Aorta (tissue), 5 donors: ENCODE measurements at places on chromosomes 1 and 21. TPM values are rescaled to one million over a fixed set of nuclear protein-coding genes. Genes with fewer than 3 reads are reported as not detected.

The ENAH gene
- total RNA-seq: 415 TPM

The CYP4A11 gene
- 0.16 TPM for total RNA-seq

The KCNJ15 gene
- total RNA-seq: 2.7 TPM

DNA sequence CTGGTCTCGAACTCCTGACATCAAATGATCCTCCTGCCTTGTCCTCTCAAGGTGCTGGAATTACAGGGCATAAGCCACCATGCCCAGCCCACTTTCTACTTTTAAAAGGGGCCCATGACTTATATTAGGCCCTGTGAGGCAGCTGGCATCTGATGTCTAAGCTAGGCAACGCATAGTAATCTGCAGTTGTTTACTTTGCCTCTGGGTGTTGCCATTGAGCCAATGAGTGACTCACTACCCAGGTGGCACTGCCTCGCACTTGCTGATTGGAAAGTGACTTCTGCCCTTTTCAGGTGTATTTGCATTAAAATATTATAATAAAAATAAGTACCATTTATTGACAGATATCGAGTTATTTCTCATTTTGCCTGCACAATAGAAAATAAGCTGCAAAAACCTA lies 84.9 kb downstream of the KIF14 start:
- DNase-seq: no peak

GRCh38 chr1:114690148-114690547 lies 5.2 kb downstream of the AMPD1 start:
- no peak for DNase-seq

- DNase-seq: no peak
Measured at GRCh38 chr1:99548943-99549605, 96.8 kb upstream of the PALMD start.

- no peak for DNase-seq
Measured at GRCh38 chr1:147238053-147238902, 4.2 kb upstream of the CHD1L start.

The CNKSR1 gene
- total RNA-seq: 1.5 TPM

DNA sequence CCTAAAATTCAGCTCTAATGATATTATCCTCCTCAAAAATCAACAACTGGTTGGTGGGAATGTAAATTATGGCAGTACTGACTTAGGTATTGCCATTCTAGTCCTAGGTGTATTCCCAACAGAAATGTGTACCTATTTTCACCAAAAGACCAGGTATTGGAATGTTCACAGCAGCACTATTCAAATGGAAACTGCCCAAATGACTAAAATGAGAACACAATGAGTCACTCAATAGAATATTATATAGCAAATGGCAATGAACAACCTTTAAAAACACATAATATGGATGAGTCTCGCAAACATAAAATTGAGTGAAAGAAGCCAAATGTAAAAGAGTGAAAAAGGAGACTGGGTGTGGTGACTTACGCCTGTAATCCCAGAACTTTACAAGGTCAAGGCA lies 44.9 kb downstream of the GADD45A start:
- DNase-seq: no peak

The VTCN1 gene
- total RNA-seq: 0.23 TPM

DNA sequence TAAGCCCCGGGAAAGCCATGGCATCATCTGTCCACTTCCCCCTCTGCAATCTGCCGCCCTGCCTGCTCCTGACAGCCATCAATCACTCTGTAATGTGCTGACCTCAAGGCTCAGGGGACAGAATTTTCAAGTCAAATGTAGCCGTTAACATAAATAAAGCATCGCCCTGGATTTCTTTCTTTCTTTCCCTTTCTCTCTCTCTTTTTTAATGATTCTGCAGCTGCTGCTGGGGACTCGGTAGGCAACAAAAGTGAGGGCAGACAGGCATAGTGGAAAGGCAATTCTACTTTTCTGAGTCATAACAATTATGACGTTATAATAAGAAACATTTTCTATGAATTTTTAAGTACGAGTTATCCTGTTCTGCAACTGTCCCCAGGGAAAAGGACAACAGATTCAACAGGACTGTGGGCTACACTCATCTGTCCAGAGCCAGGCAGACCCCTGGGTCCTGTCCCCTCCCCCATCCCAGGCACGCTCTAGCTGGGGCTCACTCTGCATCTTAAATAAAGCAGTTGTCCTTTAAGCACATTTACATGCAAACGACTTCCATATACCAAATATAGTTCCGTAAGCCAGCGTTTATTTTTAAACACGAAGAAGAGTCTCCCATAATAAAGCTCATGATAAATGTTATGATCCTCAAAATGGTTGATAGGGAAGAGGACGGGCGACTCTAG lies 78.7 kb downstream of the SSBP3 start:
- no peak for DNase-seq

- DNase-seq: no peak
Measured at GRCh38 chr1:110897681-110898080, 24.7 kb downstream of the CD53 start.

DNA sequence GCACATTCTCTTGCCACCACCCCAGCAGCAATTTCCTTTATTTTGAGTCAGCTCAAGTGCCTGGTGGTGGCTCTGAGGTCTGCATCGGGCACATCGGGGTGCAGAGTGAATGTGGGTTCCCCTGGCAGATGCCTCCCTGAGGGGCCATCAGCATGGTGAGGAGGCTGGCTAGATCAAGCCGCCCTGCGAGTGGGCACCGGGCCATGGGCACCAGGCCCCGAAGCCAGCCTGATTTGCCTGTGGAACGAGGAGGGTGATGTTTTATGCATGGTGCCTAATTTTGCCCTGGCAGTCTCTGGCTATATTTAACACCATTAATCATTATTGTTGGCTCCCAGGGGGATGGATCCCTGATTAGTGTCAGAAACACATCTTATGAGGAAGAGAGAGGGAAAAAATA lies 36.3 kb downstream of the ACTL8 start:
- no peak for DNase-seq

The MPZ gene
- 19.4 TPM for total RNA-seq

DNA sequence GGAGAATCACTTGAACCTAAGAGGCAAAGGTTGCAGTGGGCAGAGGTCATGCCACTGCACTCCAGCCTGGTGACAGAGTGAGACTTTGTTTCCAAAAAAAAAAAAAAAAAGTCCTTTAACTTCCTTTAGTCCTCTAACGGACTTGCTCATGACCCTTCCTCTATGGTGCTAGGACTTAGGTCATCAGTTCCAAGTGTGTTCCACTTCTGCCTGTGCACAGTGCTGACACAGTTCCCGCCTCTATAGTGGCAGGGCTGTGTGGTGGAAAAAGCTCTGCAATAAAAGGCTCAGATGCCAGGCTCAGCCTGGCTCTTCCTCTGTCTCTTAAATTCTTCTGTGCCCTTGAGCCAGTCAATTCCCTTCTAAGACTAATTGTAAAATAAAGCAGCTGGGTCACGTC lies 22.0 kb downstream of the CC2D1B start:
- no peak for DNase-seq

The SPRR2E gene
- not detected for total RNA-seq

DNA sequence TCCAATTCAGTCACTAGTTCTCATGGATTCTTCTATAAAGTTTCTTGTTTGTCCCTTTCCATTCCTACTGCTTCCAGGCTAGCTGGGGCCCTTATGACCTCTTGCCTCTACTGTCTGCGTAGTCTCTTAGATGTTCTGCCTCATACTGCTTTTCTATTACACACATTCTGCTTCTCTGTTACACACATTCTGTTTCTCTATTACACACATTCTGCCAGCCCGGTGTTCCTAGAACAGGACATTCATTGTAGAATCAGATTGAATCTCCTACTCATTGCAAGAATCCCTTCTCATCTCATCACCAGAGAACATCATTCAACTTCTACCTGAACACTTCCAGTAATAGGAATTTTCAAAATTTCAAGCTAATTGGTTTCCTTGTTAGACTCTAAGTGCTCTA lies 69.3 kb upstream of the QSOX1 start:
- no peak for DNase-seq

DNA sequence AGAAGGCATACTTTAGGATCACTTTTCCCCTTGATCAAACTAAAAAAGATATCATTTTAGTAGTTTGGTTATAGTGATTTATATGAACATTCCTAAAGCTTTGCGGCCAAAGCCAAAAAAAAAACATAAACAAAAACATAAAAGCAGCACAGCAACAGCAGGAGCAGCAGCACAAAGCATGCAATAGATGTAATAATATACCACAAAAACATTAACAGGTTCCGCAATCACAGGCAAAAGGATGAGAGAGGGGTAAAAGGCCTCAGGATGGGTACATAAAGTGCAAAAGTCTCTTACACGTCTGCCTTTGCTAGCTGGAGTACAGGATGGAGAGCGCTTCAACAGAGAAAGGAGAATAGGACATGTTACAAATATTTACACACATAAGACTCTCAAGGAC lies 119.0 kb downstream of the COQ8A start:
- no peak for DNase-seq

- DNase-seq: no peak
Measured at GRCh38 chr1:61572046-61572445, 152.9 kb downstream of the TM2D1 start.

The LCE3A gene
- not detected for total RNA-seq

The VSIG8 gene
- total RNA-seq: 0.21 TPM

DNA sequence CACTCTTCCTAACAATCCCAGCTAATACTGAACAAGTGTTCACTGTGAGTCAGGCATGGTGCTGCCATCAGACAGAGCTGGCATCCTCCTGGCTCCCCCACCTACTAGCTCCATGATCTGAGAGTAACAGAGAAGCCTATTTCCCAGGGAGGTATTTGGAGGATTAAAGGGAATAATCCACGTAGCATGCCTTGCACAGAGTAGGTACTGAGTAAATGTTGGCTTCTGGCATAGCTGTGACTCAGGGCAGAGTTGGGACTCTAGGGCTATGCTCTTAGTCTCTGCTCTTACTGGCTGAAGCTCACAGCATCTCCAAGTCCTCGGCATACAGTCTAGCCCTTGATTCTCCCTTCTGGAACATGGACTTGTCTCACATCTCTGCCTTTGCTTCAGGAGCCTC lies 8.2 kb downstream of the ARHGEF19 start:
- DNase-seq: no peak

The PLA2G5 gene
- 6.8 TPM for total RNA-seq

The PEF1 gene
- total RNA-seq: 57.9 TPM
